ENCODE measurements at places on chromosomes 13 and 19.

- DNase-seq, result no peak
These were observed 11.7 kb upstream of the KL start for GRCh38 chr13:33004511-33004910.

GRCh38 chr19:46542428-46543230, 47.0 kb upstream of the PNMA8B start:
- DNase-seq, result peak; percentile 92

DNA sequence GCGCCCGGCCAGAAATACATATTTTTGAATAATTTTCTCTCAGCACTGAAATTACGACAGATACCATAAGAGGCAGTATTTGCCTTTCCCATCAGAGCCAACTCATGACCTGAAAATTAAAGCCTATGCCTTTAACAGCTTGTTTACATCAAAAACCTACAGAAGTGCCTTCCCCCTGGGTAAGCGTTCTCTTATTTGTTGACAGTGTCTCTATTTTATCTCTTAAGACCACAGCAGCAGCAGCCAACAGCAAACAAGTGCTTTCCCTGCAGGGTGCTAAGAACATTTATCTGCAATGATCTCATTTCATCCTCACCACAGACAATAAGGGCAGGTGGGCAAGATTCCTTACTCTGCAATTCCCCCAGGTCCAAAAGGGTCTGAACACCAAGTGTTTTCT, 6.0 kb downstream of the AKAP8L start:
- DNase-seq, result no peak

GRCh38 chr19:16143399-16144215, at the start of gene HSH2D:
TSS of gene HSH2D (plus strand) at chr19:16143685. CDS start at chr19:16148751, 5,066 bp downstream.
- peak; percentile 73 for DNase-seq

GRCh38 chr13:104953588-104953987, 1581.9 kb downstream of the EFNB2 start:
- DNase-seq, result no peak

GRCh38 chr19:3054265-3054971, 7.9 kb downstream of the TLE5 start:
- no peak for DNase-seq

DNA sequence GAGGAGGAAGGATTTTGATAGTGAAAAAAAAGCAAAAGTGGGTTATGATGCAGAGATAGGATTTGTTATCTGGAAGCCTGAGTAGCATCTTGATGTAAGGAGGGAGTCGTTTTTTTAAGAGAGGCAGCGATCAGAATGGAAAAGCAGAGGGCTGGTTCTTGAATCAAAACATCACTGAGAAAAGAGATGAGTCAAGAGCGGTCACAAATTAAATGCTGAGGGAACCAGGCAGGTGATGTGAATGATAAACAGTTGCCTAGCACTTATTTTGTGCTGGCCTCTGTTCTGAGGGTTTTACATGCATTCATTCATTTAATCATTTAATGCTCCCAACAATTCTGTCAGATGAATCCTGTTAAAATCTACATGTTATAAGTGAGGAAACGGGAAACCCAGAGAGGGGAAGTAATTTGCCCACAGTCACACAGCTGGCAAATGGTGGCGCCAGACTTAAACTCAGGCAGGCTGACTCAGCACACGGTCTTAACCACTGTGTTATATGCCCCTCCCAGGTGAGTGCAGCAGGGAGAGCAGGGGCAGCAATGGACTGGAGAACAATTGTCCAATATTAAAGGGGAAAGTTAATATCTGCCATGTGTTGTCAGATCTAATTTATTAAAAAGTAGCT, 21.4 kb downstream of the SIGLECL1 start:
- peak; percentile 53 for DNase-seq

- no peak for DNase-seq
These were observed 672 bp downstream of the HPN start for GRCh38 chr19:35042056-35042730.

GRCh38 chr13:43985422-43986072, 105.8 kb downstream of the LACC1 start:
- DNase-seq, result no peak

- DNase-seq, result peak; percentile 81
These were observed 81.3 kb upstream of the FRY start for GRCh38 chr13:31950111-31950815.
